ENCODE measurements at places on chromosomes 3 and 15.

DNA sequence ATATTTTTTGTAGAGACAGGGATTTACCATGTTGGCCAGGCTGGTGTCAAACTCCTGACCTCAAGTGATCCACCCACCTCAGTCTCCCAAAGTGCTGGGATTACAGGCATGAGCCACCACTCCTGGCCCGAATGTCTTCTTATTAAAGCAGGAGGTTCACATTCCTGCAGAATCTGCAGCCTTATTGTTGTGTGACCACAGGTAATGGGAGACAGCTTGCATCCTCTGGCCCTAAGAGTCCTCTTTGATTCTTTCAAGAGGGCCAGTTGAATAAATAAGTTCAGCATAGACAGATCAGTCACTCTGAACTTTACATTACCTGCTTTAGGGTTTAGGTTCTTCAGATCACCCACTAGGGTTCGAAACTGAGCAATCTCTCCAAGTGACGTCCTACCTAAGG, 172.9 kb upstream of the TOPAZ1 start:
- DNase-seq: no peak

DNA sequence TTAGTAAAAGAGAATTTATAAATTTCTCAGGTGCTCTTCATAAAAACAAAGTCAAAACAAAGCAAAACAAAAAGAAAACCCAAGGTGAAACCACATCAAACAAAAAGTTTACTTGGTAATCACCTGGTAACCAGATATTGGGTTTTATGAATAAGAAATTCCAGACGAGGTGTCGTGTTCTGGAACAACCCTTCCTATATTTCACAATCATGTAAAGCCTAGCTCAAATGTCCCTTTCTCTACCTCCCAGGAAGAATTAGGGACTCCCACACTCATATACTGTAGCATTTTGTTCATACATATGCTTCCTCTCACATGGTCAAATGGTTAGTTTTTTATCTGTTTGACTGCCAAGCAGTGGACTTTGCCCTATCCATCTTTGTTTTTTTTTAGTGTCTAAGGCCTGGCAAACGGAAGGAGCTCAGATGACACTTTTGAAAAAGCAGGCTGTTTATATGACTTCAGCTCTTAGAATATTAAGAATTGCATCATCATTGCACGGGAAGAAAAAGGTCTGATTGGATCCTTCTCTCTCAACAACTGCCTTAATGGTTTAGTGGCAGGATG, 326.7 kb upstream of the TBL1XR1 start:
- peak; percentile 28 for DNase-seq

DNA sequence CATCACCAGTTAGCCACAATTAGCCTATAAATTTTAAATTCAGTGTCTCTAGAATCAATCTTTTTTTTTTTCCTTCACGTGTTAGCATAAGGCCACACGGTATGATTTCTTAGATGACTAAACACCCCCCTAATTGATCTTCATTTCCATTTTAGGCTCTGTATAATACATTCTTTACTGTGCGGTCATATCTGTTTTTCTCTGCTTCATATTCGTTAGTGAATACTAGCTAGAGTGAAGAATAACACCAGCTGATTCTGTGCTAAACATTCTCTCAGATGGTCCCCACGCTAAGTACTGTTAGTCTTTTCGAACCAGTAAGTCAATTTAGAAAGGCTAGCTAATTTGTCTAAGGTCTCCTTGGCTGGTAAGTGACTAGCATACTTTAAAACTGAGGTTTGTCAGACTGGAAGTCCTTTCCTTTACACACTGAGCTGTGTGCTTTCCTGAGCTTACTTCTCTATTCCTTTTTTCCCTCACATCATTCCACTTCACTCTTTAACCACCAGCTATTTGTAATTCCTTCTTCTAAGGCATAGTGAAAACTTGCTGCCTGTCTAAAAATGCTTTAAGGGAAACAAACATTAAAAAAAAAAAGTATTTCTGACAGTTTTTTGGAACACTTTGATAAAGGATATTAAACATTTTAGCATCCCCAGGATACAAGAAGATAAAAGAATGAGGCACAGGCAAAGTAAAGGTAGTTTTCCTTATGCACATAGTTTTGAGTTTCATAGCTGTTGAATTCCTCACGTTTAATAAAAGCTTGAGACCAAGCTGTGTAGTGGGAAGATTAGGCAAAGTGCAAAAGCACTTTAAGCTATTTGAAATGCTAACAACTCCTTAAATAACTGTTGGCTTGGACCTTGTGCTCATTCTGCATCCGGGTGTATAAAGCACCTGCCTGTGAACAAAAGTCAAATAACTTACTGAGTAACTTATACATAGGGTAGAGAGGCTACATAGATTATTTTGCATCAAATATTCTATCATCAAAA, 17.1 kb downstream of the ZFAND6 start:
- peak; percentile 24 for DNase-seq

GRCh38 chr3:102223132-102223531, 211.7 kb upstream of the ZPLD1 start:
- no peak for DNase-seq

DNA sequence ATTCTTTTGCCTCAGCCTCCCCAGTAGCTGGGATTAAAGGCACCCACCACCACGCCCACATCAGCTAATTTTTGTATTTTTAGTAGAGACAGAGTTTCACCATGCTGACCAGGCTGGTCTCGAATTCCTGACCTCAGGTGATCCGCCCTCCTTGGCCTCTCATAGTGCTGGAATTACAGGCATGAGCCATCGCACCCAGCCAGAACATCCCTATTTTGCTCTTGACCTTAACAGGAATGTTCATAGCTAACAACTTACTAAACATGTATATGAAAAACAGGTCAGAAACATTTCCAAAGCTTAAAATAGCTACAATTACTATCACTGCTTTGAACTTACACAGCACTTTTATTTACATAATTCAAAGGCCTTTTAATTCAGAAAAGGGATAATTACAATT, 33.7 kb downstream of the UQCC5 start:
- DNase-seq: peak; percentile 46

DNA sequence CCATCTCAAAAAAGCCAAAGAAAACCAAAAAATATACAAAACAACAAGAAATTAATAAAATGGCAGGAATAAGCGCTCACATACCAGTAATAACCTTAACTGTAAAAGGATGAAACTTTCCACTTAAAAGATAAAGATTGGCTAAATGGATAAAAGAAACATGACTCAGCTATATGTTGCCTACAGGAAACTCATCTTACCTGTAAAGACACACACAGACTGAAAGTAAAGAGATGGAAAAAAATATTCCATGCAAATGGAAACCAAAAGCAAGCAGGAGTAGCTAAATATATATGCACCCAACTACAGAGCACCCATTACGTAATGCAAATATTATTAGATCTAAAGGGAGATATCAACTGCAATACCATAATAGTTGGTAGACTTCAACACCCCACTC, 49.7 kb downstream of the ADAM10 start:
- DNase-seq: no peak

GRCh38 chr3:32759342-32759741, 58.5 kb upstream of the TRIM71 start:
- DNase-seq: no peak

DNA sequence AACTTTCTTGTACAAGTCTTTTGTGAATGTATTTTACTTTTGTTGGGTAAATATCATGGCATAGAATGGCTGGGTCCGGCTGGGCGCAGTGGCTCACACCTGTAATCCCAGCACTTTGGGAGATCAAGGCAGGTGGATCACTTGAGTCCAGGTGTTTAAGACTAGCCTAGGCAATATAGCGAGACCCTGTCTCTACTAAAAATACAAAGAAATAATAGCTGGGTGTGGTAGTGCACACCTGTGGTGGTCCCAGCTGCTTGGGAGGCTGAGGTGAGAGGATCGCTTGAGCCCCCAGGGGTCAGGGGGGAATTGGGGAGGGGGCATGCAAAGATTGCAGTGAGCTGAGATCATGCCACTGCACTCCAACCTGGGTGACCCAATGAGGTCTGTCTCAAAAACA, 52.9 kb downstream of the ANP32A start:
- no peak for DNase-seq

DNA sequence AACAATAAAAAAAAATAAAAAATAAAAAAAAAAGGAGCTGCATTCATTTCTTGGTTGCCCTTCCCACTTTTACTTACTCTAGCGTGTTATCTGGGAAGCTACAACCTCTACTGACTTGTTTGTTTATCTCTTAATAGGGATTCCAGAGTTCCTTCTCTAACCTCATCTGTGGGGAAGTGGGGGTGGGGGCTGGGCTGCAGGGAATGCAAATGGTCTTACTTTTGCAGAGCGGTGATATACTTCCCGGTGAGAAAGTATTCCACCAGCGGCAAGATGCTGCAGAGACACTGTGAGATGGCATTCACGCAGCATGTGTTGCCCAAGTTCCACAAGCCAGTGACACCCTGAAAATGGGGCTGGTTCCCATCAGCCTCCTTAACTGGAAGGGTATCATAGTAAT, 2.1 kb downstream of the USP50 start:
- no peak for DNase-seq

- no peak for DNase-seq
These were observed 32.4 kb downstream of the PAK2 start for GRCh38 chr3:196772102-196772501.

GRCh38 chr3:126111566-126112475, 27.9 kb upstream of the SLC41A3 start:
- DNase-seq: no peak

GRCh38 chr3:172585954-172586353, 62.7 kb upstream of the TNFSF10 start:
- DNase-seq: no peak

DNA sequence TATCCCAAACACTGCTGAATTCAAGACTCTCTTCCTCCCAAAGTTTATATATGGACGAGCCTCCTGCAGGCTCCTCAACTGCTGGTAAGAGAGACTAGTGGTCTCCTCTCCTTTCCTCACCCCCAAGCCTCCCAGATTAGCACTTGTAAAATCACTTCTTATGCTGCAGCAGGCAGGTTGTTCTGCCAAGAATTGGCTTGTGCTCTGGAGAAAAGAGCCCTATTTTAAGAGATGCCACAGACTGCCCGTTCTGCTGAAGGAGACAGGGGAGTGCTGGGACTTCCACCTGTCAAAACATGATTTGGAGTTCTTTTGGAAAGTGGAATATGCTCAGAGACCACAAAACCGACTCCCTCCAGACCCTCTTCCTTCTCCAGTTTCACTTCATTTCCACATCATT, 230.9 kb upstream of the EIF1B start:
- DNase-seq: no peak

DNA sequence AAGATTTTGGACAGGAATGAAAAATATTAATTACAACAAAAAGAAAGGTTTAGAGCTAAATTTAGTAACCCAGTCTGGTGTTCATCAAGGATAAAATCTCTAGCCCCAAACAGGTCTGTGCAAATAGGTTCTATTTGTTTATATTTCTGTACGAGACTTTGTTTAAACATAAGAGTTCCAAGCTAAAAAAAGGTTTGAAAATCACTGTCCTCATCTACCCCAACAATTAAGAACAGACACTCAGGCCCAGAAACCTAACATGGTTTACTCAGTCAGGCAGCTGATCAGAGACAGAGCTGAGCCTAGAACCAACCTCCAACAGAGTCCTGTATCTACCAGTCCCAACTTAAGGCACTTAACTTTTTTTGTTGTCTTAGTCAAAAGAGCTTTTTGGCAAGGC, 49.3 kb downstream of the SNX4 start:
- no peak for DNase-seq

DNA sequence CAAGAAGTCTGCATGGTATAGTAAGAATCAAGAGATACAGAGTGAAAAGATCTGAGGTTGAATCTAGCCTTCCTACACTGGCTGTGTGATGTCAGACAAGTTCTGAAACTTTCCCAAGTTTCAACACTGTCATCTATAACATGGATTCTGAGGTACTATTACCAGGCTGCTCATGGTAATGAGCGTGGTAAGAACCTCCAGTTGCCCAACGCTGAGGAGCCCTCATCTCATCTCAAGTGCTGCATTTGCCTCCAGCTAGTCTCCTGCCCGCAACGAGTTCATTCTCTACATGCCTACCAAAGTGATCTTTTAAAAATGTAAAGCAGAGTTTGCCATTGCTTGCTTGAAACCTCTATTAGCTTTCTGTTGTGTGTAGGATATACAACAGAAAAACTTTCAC, 168.1 kb downstream of the NEK11 start:
- no peak for DNase-seq

DNA sequence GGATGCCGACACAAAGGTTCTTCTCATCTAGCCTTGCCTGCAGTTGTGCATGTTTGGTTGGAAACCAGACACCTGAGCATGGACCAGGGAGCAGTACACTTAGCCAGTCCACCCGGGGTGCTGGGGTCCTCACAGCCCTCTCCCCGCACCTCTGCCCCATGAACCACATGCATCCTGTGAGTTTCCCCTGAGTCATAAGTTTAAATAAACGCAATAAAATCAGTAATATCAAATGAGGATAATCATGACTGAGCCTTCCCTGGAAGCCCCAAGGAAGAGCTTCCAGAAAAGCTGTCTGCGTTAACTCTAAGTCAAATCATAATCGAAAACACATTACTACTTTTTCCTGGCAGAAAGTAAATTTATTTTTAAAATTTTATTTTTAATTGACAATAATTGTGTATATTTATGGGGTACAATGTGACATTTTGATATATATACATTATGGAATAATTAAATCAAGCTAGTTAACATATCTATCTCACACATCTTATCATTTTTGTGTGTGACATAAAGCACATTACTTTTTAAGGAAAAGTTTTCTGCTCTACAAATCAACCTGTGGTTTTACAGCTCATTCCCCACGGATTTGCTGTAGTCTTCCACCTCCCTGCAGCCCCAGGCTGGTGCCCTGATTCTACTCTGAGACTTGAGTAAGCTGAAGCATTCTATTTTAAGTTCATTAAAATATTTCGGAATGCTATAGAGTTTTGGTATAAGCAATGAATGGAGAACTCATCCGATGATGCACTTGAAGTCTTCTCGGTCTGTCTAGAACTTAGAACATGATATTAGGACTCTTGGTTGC, 166.0 kb upstream of the EIF1B start:
- DNase-seq: peak; percentile 40

GRCh38 chr3:183554377-183554776, 1.1 kb downstream of the KLHL6 start:
- DNase-seq: no peak

GRCh38 chr15:42528970-42529369, 19.6 kb downstream of the LRRC57 start:
- no peak for DNase-seq

- no peak for DNase-seq
These were observed 199.9 kb upstream of the CTDSPL start for GRCh38 chr3:37661615-37662306.

- DNase-seq: no peak
These were observed 186.9 kb downstream of the PCCB start for GRCh38 chr3:136437043-136437442.

DNA sequence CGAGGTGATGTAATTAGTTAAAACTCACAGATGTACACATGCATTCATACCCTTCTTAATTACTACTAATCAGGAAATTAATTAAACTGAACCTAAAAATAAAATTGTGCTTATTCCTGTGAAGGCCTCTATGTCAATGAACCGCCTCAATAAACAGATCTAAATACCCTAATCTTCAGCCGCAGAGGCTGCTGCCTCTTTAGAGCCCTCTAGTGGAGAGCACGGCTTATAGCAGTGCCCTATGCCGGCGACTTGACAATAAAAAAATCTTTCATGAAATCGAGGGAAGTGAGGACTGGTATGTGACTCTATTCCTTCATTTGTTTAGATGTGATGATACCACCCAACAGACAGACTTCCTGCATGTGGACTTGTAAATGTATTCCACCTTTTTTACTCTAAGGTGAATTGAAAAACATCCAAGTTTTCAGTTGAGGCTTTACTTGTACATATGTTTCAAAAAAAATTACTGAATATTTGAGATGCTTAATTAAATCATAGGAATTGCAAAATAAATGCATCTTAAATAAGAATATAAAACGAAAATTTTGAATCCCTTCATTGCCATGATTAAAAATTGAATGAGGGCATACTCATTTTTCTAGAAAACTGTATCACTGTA, 8.3 kb upstream of the EPHA3 start:
- peak; percentile 86 for DNase-seq

All from adipocyte (in vitro differentiated cells).